CD4-positive, alpha-beta T cell treated with Interleukin-6 for 4 hours (primary cell): ENCODE measurements at places on chromosomes 3 and 15.

DNA sequence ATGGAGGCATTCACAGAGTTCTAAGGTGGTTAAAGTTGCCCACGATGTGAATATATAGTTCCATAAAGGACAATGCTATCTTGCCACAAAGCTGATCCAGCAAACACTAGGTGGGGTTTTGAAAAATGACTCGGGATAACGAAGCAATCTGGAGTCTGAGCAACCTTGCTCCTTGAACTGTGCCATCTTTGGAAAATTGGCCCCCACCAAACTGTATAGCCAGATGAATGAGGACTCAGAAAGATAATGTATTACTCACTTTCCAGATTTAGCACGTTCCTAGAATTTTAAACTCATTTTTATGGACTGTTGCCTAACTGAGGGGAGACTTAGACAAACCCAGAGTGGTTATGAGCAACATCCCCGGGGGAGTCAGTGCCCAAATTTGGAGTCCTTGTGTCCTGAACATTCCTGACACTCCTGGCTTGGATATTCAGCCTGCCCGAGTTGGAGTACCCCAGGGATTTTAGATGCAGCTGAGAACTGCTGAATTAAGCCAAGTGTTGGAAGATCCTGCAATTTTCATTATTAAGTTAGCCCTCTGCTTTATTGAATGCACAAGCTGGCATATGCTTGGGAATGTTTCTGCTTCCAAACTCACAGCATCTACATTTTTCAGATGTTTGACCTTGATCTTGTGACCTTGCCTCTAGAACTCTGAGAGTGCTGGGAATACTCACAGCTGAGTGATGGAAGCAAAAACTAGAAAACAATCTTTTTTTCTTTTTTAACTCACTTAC, 8.8 kb upstream of the MAGI1 start:
- DNase-seq = no peak

DNA sequence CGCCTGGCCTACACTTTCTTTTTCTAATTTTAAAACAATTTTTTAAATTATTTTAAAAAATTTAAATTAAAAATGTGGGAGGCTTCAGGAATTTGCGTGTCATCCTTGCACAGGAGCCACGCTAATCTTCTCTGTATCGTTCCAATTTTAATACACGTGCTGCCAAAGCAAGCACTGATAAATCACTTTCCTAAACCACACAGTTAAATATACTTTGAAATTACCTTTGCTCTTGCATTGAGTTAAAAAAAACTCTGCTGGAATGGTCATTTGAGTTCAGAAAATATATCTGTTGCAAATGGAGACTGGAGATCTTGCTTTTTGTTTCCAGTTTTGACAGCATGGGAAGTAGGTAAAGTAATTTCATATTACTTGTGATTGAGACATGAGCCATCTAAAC, 23.6 kb downstream of the GATM start:
- no peak for DNase-seq

GRCh38 chr3:149833241-149833640, 20.2 kb downstream of the RNF13 start:
- no peak for DNase-seq

GRCh38 chr15:73952171-73952912, 26.1 kb downstream of the LOXL1 start:
- DNase-seq = no peak

- DNase-seq = no peak
Observed at GRCh38 chr15:65655026-65655425, 33.3 kb downstream of the SLC24A1 start.

GRCh38 chr3:158097081-158097592, 9.1 kb downstream of the SHOX2 start:
- DNase-seq = no peak

DNA sequence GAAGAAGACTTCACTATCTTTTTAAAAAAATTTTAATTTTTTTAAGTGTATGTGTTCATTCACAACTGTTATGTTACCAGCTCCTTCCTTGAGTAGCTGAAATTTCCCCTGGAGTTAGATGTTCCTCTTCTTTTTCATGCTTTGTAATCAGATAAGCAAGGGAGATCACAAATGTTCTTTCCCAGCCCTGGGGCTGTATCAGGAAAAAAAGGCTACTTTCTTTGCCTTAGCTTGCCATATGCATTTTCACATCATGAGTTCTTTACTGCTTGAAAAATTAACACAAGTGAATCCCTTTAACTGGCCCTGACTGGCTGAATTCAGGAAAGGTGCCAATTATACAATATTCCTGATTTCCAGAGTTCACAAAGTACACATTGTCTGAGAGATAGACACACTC, 353.2 kb upstream of the ATP11B start:
- DNase-seq = no peak

DNA sequence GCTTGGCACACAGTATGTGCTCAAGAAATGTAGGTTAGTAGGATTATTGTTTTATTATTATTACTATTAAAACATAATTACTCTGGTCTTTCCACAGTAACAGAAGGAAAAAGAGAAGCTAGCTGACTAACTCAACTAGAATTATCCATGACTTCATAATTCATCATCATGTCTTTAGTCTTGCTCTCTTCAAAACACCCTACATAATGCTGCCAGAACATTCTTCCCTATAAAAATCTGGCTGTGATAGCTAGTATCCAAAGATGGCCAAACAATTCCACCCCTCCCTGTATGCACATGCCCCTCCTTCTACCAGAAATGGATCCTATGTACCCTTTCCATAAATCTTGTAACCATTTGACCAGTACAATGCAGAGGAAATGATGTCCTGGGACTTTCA, 48.8 kb upstream of the SRGAP3 start:
- DNase-seq = no peak

- no peak for DNase-seq
Observed at GRCh38 chr3:143363276-143363675, 243.7 kb downstream of the CHST2 start.
